Activated T-helper 1 cell treated with anti-CD3 and anti-CD28 coated beads, Interleukin-12 subunit alpha, Interleukin-12 subunit beta, Interleukin-2, Interleukin-4 antibody, amounts not matched to agents 30 ng/mL and 10 ng/mL and 1 ng/mL, durations not matched to agents 14 hours and 24 hours and 36 hours (primary cell): ENCODE measurements at places on chromosomes 16 and 17. TPM values are rescaled to one million over a fixed set of nuclear protein-coding genes. Genes with fewer than 3 reads are reported as not detected.

SPATA22 gene
- total RNA-seq: not detected in 2 replicates

TAT gene
- not detected in 2 replicates for total RNA-seq

SUZ12 gene
- 76.0 and 81.7 TPM in 2 replicates for total RNA-seq

HMOX2 gene
- total RNA-seq: 64.7 and 68.4 TPM in 2 replicates

AKTIP gene
- total RNA-seq: 16.6 and 16.9 TPM in 2 replicates

MSI2 gene
- total RNA-seq: 272 and 278 TPM in 2 replicates

HOXB2 gene
- total RNA-seq: 32.5 and 32.8 TPM in 2 replicates

TTYH2 gene
- 5.7 and 6.8 TPM in 2 replicates for total RNA-seq

TEKT5 gene
- not detected in 2 replicates for total RNA-seq

CCL5 gene
- total RNA-seq: 25.4 and 30.2 TPM in 2 replicates

- no peak for DNase-seq
Observed at GRCh38 chr17:9079461-9080103, 58.3 kb downstream of the NTN1 start.

DNA sequence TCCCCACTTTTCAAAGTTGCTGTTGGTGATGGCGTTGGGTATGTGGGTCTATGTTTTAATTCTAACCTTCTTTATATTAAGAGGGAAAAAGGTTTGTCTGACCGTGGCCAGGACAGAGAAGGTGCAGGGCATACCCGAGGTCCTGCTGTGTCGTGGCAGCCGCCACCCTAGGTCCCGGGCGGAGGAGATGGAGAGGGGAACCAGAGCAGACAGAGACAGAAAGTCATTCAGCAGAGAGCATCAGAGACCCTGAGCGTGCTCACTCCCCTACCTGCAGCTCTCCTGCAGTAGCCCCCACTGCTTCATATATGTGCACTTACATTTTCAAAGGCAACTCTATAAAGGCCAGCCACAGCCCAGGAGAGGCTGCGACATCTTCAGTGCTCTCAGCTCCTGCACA, 327.2 kb upstream of the TNRC6C start:
- DNase-seq: no peak

- DNase-seq: no peak
Observed at GRCh38 chr17:83061586-83061985, 17.8 kb upstream of the METRNL start.

DNA sequence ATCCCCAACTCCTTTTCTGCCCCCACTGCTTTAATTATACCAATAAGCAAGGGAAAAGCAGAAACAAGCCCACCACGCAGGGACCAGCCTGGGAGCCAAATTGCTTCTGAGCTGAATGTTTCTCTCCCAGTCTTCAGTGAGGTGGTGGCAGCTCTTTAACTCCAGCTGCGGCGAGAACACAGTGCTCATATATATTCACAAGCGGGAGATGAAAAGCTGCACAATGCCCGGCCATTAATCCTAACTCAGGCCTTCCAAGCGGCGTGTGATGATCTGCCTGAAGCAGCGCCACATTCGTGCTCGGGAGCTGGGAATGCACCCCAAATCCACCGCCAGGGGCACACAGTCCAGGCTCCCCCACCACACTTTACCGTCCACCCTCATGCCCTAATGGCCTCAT, 203.7 kb upstream of the SDK2 start:
- no peak for DNase-seq

- no peak for DNase-seq
Observed at GRCh38 chr17:39177256-39177655, 11.3 kb upstream of the ARL5C start.

DNA sequence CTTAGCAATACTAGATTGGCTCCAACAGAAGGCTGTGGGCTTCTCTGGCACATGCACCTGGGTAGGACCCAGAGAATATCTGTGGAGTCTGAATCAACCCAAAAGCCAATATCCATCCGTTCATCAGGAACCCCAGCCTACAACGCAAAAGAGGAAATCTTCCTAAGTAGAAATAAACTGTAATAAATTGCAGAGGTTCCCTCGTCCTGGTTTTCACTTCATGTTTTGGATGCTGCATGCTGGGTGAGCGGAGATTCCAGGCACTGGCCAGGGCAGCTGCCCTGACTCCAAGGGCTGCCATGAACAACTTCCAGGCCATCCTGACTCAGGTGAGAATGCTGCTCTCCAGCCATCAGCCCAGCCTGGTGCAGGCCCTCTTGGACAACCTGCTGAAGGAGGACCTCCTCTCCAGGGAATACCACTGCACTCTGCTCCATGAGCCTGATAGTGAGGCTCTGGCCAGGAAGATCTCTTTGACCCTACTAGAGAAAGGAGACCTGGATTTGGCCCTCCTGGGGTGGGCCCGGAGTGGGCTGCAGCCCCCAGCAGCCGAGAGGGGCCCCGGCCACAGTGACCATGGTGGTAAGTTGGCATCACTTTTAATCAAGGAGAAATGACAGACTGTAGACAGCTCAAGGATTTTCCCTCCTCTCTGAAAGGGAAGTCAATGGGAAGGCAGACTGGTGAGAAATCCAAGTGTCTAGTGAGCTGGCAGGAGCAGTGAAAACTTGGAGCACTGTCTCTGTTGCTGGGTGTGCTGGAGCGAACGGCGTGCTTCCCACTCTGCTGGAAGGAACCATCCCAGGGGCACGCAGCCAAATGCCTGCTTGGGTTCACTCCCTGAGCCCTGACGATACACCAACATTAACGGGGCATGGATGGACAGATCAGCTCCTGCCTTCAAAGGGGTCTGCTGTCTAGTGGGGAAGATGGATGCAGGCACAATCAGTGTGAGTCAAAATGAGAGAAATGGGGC, 10.7 kb upstream of the CIITA start:
- no peak for DNase-seq

DNA sequence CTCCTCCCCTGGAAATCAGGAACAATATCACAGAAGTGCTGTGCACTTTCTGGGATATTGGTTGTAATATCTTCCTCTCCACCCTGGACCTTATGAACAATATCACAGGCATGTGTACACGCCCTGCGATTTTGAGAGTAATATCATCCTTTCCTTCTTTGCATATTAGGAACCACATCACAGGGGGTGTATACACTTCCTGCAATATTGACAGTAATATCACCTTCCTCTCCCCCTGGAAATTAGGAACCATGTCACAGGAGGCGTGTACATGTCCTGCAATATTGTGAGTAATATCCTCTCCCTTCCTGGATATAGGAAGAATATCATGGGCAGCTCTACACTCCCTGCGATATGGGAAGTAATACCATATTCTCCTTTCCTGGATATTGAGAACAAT, 14.2 kb upstream of the TEKT5 start:
- DNase-seq: no peak

- DNase-seq: no peak
Observed at GRCh38 chr17:64354824-64355535, 35.7 kb downstream of the PECAM1 start.

GRCh38 chr17:47239967-47240651, 13.5 kb upstream of the ITGB3 start:
- no peak for DNase-seq

DNA sequence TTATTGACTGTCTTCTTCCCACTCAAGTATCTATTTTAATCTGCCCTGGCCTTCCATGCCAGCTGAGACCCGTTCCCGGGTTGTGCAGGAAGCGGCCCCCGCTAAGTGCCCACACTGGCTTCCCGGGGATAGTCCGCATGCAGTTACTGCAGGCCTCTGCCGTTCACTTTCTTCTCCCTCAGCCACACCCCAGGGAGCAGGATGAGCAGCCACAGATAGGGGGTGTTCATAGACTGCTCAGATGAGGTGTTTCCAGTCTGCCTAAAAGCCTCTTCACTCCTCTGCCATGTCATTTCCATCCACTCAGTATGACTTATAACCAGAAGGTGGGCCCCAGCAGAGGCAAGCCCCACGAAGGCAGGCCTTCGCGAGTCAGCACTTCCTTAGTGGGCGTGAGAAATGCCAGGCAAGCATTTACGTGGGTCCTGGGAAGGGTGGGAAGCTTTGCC, 7.7 kb downstream of the MED9 start:
- DNase-seq: no peak

GRCh38 chr16:74713325-74713724, 12.7 kb upstream of the MLKL start:
- no peak for DNase-seq

DNA sequence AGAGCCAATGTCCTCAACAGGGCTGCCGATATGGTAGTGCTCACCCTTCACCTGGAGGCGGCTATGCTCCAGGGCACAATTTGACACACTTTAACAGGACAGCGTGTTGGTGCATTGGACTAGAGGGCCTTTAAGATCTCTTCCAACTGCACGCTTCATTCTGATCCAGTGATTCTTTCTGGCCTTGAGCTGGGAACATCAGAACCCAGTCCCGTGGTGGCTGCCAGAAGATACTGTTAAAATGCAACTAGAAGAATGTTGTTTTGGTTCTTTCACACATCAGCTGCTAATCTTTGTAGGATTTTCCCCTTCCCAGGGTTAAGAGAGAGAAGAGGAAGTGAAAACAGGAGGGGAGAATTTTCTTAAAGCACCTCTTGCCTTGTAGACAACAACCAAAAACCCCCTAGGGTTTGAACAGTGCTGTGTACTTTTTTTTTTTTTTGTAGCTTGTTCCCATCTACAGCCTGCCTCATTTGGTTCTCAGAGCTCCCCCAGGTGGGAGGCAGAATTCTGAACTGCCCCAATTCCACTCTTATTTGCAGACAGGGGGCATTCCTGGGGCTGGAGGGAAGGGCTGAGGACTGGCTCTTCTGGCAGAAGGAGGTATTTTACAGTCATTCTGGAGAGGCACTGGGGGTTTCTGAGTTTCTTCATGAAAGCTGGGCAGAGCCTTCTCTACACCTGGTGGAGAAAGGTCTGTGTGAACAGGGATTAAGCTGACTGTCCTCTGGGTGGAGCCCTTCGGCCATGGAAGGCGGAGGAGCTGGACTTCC, 32.4 kb downstream of the SMARCE1 start:
- DNase-seq: peak; percentile 30

GRCh38 chr16:85569615-85570212, 43.4 kb upstream of the GSE1 start:
- no peak for DNase-seq

DNA sequence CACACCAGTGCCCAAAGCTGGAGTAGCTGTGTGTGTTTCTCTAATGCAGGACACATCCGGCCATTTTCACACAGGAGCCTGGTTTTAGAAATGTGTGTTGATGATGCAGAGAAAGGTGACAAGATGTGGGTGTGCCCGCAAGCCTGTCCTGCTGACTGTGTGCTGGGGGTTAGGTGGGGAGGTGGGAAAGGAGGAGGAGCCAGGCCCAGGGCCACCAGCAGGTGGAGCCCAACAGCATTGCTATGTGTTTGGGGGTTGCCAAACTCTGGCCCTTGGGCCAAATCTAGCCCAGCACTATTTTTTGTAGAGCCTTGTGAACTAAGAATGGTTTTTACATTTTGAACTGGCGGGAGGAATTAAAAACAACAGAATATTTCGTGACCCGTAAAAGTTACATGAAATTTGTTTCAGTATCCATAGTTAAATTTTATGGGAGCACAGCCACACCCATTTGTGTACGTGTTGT, 61.7 kb upstream of the LGALS9 start:
- peak; percentile 26 for DNase-seq

GRCh38 chr16:23008041-23008440, 141.2 kb downstream of the USP31 start:
- no peak for DNase-seq

GRCh38 chr17:80354336-80354735, 60.6 kb upstream of the ENDOV start:
- DNase-seq: no peak

DNA sequence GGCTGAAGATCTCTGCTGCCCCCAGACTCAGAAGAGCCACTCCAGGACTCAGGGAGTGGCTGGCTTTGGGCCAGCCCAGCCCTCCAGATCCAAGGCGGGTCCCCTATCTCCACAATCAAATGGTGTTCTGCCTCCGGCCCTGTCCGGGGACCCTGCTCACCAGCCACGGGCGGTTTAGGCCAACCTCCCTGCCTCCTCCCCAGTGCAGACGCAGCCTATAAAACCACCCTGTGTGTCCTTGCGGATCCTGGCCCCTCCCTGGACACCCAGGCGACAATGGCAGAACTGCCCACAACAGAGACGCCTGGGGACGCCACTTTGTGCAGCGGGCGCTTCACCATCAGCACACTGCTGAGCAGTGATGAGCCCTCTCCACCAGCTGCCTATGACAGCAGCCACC, at the start of gene SLC12A3:
Gene SLC12A3, plus strand, starts transcription at position 248 of the 400 bp plus-strand sequence. Its CDS starts 29 bp downstream, at position 277.
- no peak for DNase-seq

- no peak for DNase-seq
Observed at GRCh38 chr16:60642956-60643355, 1393.3 kb downstream of the CDH8 start.

- no peak for DNase-seq
Observed at GRCh38 chr17:63775420-63775819, 1.4 kb downstream of the DDX42 start.

DNA sequence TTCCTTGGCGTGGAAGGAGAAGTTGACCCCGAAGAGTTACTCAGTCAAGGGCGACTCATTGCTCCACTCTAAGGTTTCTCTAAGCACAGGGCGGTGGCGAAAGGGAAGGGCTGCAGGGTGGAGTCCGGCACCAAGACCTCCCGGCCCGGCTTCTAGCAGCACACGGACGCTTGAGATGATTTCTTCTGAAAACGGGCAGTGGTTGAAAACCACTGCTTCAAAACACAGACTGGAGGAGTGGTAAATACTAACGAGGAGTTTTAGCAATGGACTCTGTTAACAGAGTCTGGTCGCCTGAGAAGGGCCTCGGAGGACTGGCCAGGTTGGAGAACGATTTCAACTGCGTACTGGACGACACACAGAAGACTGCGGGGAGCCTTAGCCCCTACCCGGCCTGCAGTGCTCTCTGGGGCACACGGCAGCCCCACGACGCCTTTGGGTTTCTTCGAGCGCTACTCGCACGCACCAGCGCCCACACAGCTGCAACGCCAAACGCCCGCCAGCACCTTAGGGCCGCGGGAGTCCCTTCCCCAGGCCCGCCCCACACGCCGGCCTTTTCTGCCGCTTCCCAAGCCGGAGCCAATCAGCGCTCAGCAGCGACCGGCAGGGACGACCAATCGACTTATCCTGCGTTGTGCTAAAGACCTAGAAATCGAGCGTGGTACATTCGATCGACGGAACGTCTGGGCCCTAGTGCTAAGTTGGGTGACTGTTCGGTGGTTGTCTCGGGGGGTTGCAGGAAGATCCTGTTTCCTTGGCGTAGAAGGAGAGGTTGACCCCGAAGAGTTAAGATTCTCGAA, 14.4 kb upstream of the CA4 start:
- DNase-seq: peak; percentile 86

DNA sequence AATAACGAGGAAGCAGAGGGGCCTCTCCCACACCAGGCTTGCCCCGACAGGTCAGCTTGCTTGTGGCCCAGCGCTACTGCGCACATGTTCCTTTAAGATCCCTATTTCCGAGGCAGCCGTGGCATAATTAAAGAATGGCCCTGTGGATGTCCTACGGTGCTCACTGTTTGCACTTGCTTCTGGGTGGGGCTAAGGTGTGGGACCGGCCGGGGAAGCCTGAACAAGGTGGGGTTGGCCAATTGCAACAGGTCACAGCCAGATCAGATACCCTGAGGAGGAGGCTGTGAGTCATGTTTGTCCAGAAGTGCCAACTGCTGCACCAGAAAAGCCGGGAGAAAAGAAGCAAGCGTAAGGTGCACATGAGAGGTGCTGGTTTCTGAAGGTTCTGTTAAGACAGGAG, 158.5 kb upstream of the CACNG5 start:
- DNase-seq: no peak

GRCh38 chr16:56032072-56032471, 156.9 kb upstream of the CES5A start:
- DNase-seq: no peak

GRCh38 chr16:12546918-12547607, 256.6 kb downstream of the CPPED1 start:
- DNase-seq: no peak
